ENCODE measurements at places on chromosomes 7 and 10. TPM values are rescaled to one million over a fixed set of nuclear protein-coding genes. Genes with fewer than 3 reads are reported as not detected.

- no peak overlapping the region for H3K4me3 ChIP-seq
- no peak overlapping the region for H3K27ac ChIP-seq
- H3K36me3 ChIP-seq, result peaks cover 18% of the 10 kb centered on the region
- DNase-seq, result no peak
- H3K4me1 ChIP-seq, result peaks cover 12% of the 10 kb centered on the region
Measured at GRCh38 chr10:18683427-18683826, 24.2 kb downstream of the ARL5B start.

The ITPRID1 gene
- total RNA-seq, result not detected

GRCh38 chr10:14569274-14570060 lies 205.2 kb downstream of the FAM107B start:
- no peak for DNase-seq
- H3K4me3 ChIP-seq, result no peak overlapping the region
- no peak overlapping the region for H3K27ac ChIP-seq

GRCh38 chr10:101020427-101021075 lies 10.4 kb downstream of the PDZD7 start:
- no peak overlapping the region for H3K27ac ChIP-seq
- H3K4me3 ChIP-seq, result no peak overlapping the region
- H3K27me3 ChIP-seq, result no peaks in the 10 kb centered on the region
- H3K4me1 ChIP-seq, result peaks cover 10% of the 10 kb centered on the region

DNA sequence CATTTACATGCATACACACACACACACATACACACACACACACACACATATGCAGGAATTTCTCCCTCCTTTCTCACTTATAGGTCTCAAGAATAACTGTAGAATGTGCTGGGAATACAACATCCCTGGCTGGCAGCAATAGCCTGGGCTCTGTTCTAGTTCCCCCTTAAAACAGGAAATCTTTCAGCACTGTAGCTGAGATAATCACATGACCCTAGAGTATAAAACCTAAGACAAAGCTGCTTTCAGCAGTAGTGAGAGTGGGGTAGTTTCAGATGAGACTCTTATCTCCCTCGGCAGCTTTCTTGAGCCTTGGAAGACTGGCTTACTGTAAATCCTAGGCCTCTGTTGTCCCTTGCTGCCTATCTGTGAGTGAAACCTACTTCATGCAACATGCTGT lies 137.4 kb upstream of the AKR1E2 start:
- H3K4me3 ChIP-seq, result no peak overlapping the region
- no peaks in the 10 kb centered on the region for H3K36me3 ChIP-seq
- H3K4me1 ChIP-seq, result peaks cover 14% of the 10 kb centered on the region
- no peaks in the 10 kb centered on the region for H3K27me3 ChIP-seq
- no peak overlapping the region for H3K27ac ChIP-seq
- no peak for DNase-seq

- DNase-seq, result no peak
- H3K27me3 ChIP-seq, result no peaks in the 10 kb centered on the region
- peaks cover 25% of the 10 kb centered on the region for H3K4me1 ChIP-seq
- H3K27ac ChIP-seq, result no peak overlapping the region
- no peaks in the 10 kb centered on the region for H3K36me3 ChIP-seq
- no peak overlapping the region for H3K4me3 ChIP-seq
Measured at GRCh38 chr10:97017474-97017903, 168.3 kb downstream of the SLIT1 start.

- DNase-seq, result no peak
- no peak overlapping the region for H3K4me3 ChIP-seq
- H3K27me3 ChIP-seq, result peaks cover 22% of the 10 kb centered on the region
- H3K36me3 ChIP-seq, result no peaks in the 10 kb centered on the region
- H3K4me1 ChIP-seq, result peaks cover 20% of the 10 kb centered on the region
Measured at GRCh38 chr10:44335330-44336021, 49.4 kb downstream of the CXCL12 start.

GRCh38 chr10:70455213-70455630 lies 13.7 kb upstream of the NODAL start:
- DNase-seq, result no peak
- peaks cover 11% of the 10 kb centered on the region for H3K27me3 ChIP-seq
- H3K27ac ChIP-seq, result no peak overlapping the region
- no peaks in the 10 kb centered on the region for H3K36me3 ChIP-seq
- H3K4me3 ChIP-seq, result no peak overlapping the region

GRCh38 chr10:129332476-129332875 lies 134.6 kb upstream of the MGMT start:
- H3K27me3 ChIP-seq, result no peaks in the 10 kb centered on the region
- DNase-seq, result no peak
- H3K27ac ChIP-seq, result no peak overlapping the region
- H3K4me1 ChIP-seq, result no peaks in the 10 kb centered on the region
- H3K36me3 ChIP-seq, result no peaks in the 10 kb centered on the region
- H3K4me3 ChIP-seq, result no peak overlapping the region

DNA sequence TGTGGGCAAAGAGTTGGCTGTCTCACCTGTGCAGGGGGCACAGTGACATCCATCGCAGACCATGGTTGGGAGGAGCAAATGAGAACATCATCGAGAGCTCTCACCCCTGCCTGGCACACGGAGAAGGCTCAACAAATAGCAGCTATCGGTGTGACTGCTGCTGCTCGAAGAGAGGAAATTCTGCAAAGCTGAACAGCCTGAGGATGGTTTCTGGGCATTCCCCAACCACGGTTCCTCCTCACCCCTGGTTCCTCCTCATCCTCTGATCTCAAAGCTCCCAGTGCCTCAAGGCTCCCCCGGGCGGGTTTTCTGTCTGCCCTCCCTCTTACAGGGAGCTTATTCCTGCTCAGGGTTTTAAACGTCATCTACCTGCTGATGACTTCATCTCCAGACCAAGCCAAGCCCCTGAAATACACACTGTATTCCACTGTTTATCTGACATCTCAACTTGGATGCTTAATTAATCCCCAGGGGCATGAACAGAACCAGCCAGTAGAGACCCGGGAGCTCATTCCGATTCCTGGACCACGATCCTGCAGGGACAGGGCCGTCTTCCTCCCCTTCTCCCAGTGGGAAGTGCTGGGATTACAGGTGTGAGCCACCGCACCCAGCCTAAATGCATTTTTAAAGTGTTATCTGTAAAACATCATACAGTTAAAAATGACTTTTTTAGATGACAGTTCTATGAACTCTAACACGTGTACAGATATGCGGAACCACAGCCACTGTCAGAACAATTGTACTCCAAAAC lies 19.5 kb upstream of the NOM1 start:
- H3K36me3 ChIP-seq, result no peaks in the 10 kb centered on the region
- no peak overlapping the region for H3K4me3 ChIP-seq
- H3K4me1 ChIP-seq, result no peaks in the 10 kb centered on the region
- no peak for DNase-seq

DNA sequence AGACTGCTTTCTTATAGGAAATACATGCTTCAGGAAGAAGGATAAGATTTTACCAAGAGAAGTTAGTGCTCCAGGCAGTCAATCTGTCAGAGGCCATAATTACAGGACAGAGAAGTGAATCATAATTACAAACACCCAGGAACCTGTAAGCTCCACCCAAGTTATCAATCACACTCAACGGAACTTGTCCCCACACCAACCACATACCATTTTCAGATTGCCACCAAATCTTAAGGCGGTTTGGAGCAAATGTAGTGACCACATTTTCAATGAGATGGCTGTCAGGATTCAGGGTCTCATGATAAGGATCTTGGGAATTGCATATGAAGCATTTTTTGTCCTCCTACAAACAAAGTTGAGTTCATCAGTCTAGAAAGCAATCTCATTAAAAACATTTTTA lies 4.8 kb downstream of the LAMB1 start:
- peaks cover 84% of the 10 kb centered on the region for H3K4me1 ChIP-seq
- no peaks in the 10 kb centered on the region for H3K27me3 ChIP-seq
- H3K27ac ChIP-seq, result peak overlapping the region; percentile 90
- DNase-seq, result no peak
- H3K4me3 ChIP-seq, result peak overlapping the region; percentile 96

- H3K36me3 ChIP-seq, result peaks cover 1% of the 10 kb centered on the region
- peaks cover 23% of the 10 kb centered on the region for H3K27me3 ChIP-seq
- DNase-seq, result no peak
- no peak overlapping the region for H3K4me3 ChIP-seq
Measured at GRCh38 chr10:17961551-17962422, 10.1 kb downstream of the SLC39A12 start.

DNA sequence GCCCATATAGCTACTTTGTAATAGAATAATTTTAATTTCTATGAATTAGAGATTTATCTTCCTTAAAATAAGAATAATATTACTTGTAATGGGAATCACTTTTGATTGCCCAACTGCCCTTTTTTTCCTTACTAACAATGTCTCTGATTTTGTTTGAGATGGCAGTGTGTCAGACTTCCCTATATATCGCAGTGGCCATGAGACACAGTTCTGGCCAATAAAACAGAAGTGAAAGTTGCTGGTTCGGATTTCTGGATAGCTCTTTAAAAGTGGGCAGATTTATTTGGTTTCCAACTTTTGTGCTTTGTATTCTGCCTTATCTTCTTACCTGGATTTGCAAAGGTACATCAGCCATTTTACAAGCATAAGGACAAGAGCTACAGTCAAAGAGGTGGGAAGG lies 170.2 kb downstream of the PPP1R17 start:
- H3K27me3 ChIP-seq, result no peaks in the 10 kb centered on the region
- peaks cover 6% of the 10 kb centered on the region for H3K4me1 ChIP-seq
- peaks cover 42% of the 10 kb centered on the region for H3K36me3 ChIP-seq

- DNase-seq, result no peak
- no peaks in the 10 kb centered on the region for H3K4me1 ChIP-seq
- no peaks in the 10 kb centered on the region for H3K36me3 ChIP-seq
- no peak overlapping the region for H3K27ac ChIP-seq
- no peak overlapping the region for H3K4me3 ChIP-seq
Measured at GRCh38 chr7:157951300-157952049, 614.7 kb downstream of the DNAJB6 start.

GRCh38 chr7:138565071-138565450 lies 105.0 kb downstream of the TRIM24 start:
- peaks cover 75% of the 10 kb centered on the region for H3K36me3 ChIP-seq
- H3K27me3 ChIP-seq, result no peaks in the 10 kb centered on the region
- H3K4me3 ChIP-seq, result no peak overlapping the region
- no peak overlapping the region for H3K27ac ChIP-seq

GRCh38 chr10:5036511-5036910 lies 32.9 kb upstream of the AKR1C2 start:
- no peaks in the 10 kb centered on the region for H3K4me1 ChIP-seq
- no peak for DNase-seq
- H3K27me3 ChIP-seq, result peaks cover 2% of the 10 kb centered on the region
- peaks cover 2% of the 10 kb centered on the region for H3K36me3 ChIP-seq
- no peak overlapping the region for H3K4me3 ChIP-seq

- peaks cover 32% of the 10 kb centered on the region for H3K27me3 ChIP-seq
- no peaks in the 10 kb centered on the region for H3K36me3 ChIP-seq
- peaks cover 17% of the 10 kb centered on the region for H3K4me1 ChIP-seq
- no peak for DNase-seq
- H3K4me3 ChIP-seq, result no peak overlapping the region
- no peak overlapping the region for H3K27ac ChIP-seq
Measured at GRCh38 chr10:76127984-76128589, 696.7 kb downstream of the LRMDA start.

The EN2 gene
- total RNA-seq, result 3.4 TPM

- DNase-seq, result no peak
- H3K36me3 ChIP-seq, result peaks cover 13% of the 10 kb centered on the region
- H3K27ac ChIP-seq, result peak overlapping the region; percentile 49
- no peaks in the 10 kb centered on the region for H3K27me3 ChIP-seq
- no peak overlapping the region for H3K4me3 ChIP-seq
Measured at GRCh38 chr7:92641921-92642511, 51.8 kb upstream of the FAM133B start.

DNA sequence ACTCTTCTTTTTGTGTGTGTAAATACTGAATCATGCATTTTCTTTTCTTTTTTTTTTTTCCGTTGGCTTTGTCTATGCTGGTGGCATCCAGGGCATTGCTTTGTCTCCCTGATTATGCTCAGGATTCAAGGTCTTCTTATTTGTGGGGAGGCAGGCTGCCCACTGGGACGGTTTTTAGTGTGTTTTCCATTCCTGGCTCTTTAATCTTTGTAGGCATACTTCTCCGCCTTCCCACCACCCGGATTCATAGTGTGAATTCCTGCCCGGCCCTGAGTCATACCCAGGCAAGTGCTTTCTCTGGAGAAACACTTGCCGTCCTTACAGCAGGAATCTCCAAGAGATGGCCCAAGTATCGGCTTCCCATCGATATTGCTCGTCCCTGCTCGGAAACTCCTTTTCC lies 5.2 kb downstream of the ZNF655 start:
- H3K27me3 ChIP-seq, result no peaks in the 10 kb centered on the region
- peak overlapping the region; percentile 22 for H3K4me3 ChIP-seq
- H3K36me3 ChIP-seq, result peaks cover 44% of the 10 kb centered on the region
- H3K4me1 ChIP-seq, result peaks cover 43% of the 10 kb centered on the region
- no peak for DNase-seq

DNA sequence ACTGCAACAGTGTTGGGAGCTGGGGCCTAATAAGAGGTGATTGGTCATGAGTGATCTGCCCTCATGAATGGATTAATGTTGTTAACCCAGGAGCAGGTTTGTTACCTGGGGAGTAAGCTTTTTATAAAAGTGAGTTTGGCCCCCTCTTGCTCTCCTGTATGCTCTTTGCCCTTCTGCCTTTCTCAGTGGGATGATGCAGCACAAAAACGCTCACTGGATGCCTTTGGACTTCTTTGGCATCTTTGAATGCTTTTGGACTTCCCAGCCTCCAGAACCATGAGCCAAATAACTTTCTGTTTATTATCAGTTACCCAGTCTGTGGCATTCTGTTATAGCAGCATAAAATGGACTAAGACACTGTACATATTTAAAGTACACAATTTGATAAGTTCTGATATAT lies 48.5 kb downstream of the CCDC71L start:
- DNase-seq, result no peak
- H3K27ac ChIP-seq, result no peak overlapping the region
- H3K36me3 ChIP-seq, result no peaks in the 10 kb centered on the region
- H3K27me3 ChIP-seq, result no peaks in the 10 kb centered on the region
- peaks cover 69% of the 10 kb centered on the region for H3K4me1 ChIP-seq

The ARHGEF35 gene
- total RNA-seq, result 1.1 TPM

GRCh38 chr7:42700406-42701327 lies 211.2 kb downstream of the C7orf25 start:
- H3K36me3 ChIP-seq, result no peaks in the 10 kb centered on the region
- H3K27me3 ChIP-seq, result peaks cover 39% of the 10 kb centered on the region
- no peak for DNase-seq
- no peak overlapping the region for H3K27ac ChIP-seq

GRCh38 chr10:98608411-98608810 lies 161.7 kb upstream of the HPS1 start:
- no peak overlapping the region for H3K27ac ChIP-seq
- H3K4me1 ChIP-seq, result no peaks in the 10 kb centered on the region
- DNase-seq, result no peak
- no peak overlapping the region for H3K4me3 ChIP-seq

- peaks cover 38% of the 10 kb centered on the region for H3K27me3 ChIP-seq
- no peak overlapping the region for H3K27ac ChIP-seq
- H3K4me3 ChIP-seq, result no peak overlapping the region
- peak; percentile 51 for DNase-seq
Measured at GRCh38 chr10:132855889-132856288, 69.9 kb upstream of the NKX6-2 start.

DNA sequence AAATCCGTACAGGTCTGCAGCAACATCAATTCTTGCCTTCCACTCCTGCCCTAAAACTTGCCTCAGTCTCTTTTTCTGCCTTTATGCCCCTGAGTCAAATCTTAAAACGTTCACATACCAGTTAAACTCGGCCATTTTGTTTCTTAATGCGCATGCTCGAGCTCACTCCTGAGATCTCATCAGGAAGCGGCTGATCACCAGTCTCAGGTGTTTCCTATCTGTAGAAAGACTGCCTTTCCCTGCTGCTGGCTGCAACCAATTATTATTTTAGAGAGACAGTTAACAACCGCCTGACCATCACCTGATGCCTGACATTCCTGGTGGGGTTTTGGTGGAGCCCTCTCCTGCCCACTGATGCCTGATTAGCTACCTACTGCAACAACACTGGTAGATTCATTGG lies 70.2 kb upstream of the TMEM140 start:
- H3K4me1 ChIP-seq, result no peaks in the 10 kb centered on the region
- H3K27me3 ChIP-seq, result peaks cover 55% of the 10 kb centered on the region
- no peak overlapping the region for H3K27ac ChIP-seq
